Effector memory CD8-positive, alpha-beta T cell (primary cell): ENCODE measurements at places on chromosomes 1 and 21.

GRCh38 chr1:200179126-200179780, 151.7 kb downstream of the NR5A2 start:
- DNase-seq = no peak

- DNase-seq = peak; percentile 87
Observed at GRCh38 chr1:110460253-110461220, 9.6 kb downstream of the PROK1 start.

- peak; percentile 57 for DNase-seq
Observed at GRCh38 chr1:169586395-169587255, at the start of gene F5. TSS of gene F5 (minus strand) at chr1:169586481. CDS start at chr1:169586386, 95 bp downstream.

DNA sequence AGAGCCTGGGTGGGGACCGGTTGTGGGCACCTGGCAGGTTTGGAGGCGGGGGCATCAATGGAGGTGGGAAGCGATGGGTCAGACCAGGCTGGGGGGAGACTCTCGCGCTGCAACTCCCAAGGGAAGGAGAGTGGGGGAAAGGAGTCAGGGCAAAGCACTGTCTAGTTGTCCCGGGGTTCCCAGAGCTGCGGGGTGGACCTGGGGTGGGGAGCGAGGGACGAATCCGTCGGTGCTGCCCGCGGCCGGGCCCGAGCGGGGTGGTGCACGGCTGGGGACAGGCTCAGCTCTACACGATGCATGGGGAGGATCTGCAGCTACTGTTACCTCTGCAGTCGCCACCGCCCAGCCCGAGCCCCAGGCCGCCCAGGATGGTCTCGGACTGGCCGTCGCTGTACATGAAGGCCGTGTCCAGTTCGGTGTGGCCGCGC, 427 bp downstream of the AKR7A2 start:
- DNase-seq = no peak

DNA sequence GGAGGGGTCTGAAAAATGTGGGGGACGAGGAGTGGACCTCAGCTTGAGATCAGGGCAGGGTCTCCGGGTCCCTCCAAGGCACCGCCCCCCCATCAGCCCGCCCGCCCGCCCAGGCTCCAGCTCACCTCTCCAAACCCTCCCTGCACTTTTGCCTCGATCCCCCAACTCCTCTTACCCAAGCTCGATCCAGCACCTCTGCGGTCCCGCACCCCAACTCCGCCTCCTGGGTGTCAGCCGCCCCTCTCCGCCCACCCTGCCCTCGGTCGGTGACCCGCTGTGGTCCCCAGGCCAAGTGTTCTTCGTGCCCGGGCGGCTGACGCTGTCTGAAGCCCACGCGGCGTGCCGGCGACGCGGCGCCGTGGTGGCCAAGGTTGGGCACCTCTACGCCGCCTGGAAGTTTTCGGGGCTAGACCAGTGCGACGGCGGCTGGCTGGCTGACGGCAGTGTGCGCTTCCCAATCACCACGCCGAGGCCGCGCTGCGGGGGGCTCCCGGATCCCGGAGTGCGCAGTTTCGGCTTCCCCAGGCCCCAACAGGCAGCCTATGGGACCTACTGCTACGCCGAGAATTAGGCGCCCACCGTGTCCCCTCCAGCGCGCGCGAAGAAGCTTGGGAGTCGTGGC, 5.7 kb downstream of the HAPLN2 start:
- DNase-seq = no peak
